ENCODE measurements at places on chromosomes 7 and 10.

DNA sequence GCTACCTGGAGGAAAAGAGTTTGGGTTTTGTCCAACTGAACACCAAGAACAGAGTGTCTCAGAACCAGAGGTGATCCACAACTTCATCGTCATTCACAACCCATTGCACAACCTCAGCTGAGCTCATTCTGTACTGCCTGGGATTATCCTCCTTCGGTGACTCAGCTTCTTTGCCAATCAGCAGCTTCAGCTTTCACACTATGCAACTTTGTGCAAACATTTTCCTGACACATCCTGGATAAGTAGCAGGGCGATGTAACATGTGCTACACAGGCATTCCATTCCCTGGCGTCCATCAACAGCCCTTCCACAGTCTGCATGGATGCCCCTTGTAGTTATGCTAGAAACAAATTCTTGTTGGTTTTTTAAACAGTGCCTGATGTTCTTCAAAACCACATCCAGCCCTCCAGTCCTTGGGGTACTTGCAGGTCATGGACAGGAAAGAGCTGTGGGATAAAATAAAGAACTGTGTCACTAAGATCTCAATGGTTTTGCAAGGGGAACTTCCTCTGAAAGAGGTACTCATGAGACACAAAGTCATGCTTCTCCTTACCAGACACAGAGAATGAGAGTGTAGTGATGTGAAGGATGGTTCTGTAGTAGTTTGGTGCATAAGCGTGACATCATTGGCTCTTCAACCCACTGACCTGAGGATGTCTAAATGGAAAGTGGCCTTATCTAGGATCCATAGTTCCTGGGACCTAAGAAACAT lies 478.5 kb downstream of the KIF20B start:
- DNase-seq = peak; percentile 62

DNA sequence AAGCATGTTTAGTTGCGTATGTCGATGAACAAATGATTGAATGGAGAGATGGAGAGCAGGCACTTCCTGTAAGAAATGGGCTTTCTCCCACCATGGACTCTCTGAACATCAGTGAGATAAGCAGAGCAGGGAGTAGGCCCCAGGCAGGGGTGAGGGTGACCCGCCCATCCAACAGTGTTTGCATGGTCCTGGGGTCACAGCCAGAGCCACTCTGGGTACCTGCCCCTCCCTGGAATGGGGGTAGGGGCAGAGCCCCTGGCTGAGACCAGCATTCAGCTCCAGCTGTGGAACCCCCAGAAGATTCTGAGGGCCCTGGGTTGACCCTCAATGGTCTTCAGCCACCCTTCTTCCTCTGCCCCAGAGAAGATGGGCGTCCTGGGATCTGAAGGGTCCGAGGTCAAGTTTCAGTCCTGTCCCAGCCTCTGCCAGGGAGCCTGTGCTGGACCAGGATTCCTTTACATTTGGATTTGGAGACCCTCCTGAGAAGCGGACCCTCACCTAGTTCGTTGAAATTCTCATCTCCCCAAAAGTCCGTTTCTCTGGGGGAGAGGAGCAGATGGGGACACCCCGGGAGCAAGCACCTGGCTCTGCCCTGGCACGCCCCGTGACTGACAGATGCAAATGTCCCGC lies 2.4 kb upstream of the FGF8 start:
- DNase-seq = no peak

GRCh38 chr7:87538052-87538451 lies 62.6 kb upstream of the ABCB4 start:
- no peak for DNase-seq

- no peak for DNase-seq
These were observed 89.4 kb upstream of the SEMA3E start for GRCh38 chr7:83738291-83738835.

Data from NB4 (cell line).